Fibroblast of lung (primary cell): ENCODE measurements at places on chromosomes 7 and 10. TPM values are rescaled to one million over a fixed set of nuclear protein-coding genes. Genes with fewer than 3 reads are reported as not detected.

The ELN gene
- total RNA-seq = 2.1 and 6.4 TPM in 2 replicates

The MALSU1 gene
- total RNA-seq = 77.6 and 85.0 TPM in 2 replicates

The ACTR3C gene
- 0.50 and 2.6 TPM in 2 replicates for total RNA-seq

The NOM1 gene
- total RNA-seq = 13.9 and 14.9 TPM in 2 replicates

The PNLIP gene
- total RNA-seq = not detected in 2 replicates

The NEBL gene
- total RNA-seq = 0.33 and 1.3 TPM in 2 replicates

The FBXL13 gene
- 0.66 and 1.0 TPM in 2 replicates for total RNA-seq

The SEMA3C gene
- 203 and 310 TPM in 2 replicates for total RNA-seq

The SORBS1 gene
- total RNA-seq = 0.26 and 0.50 TPM in 2 replicates

DNA sequence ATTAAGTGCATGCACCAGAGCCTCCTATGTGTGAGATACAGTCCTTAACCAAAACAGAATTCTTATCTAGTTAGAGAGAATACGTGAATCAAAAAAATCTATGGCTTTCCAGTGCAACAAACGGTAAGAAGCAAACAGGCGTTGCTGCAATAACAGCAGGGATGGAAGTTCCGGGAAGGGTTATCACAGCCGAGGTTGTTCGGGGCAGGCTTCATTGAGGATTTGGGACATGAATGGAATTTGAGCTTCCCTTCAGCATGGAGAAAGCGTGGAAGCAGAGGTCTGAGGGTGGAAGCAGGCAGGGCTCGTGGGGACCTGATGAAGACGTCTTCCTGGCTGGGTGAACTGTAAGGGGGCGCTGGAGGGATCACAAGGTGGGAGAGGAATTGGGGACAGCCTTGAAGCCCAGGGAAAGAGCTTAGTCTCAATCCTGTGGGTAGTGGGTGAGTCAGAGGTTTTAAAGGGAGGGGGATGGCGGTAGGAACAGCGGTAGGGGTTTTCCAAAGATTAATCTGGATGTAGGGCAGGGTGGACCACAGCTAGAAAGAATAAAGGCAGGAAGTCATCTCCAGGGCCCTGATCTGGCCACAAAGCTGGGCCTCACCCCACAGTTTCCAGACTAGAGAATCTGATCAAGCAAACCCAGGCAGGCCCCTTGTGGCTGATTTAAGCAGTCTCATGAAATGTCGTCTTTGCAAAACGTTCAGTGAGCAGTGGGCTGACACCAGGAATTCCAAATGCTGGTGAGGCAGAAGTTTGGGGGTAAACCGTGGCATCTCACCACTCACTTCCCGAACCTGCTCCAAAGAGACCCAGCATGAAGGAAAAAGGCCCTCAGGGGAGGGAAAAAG is 65.1 kb downstream of the CALML3 start:
- H3K4me3 ChIP-seq = no peak overlapping the region
- peak; percentile 47 for DNase-seq
- no peaks in the 10 kb centered on the region for H3K27me3 ChIP-seq
- H3K27ac ChIP-seq = no peak overlapping the region
- H3K36me3 ChIP-seq = no peaks in the 10 kb centered on the region
- H3K4me1 ChIP-seq = no peaks in the 10 kb centered on the region

- H3K27me3 ChIP-seq = no peaks in the 10 kb centered on the region
- no peak overlapping the region for H3K27ac ChIP-seq
- no peak for DNase-seq
These were observed 46.4 kb upstream of the NXPH1 start for GRCh38 chr7:8386926-8387550.

GRCh38 chr10:79348640-79348988 is 1.3 kb downstream of the PPIF start:
- H3K4me1 ChIP-seq = peaks cover 8% of the 10 kb centered on the region
- H3K27me3 ChIP-seq = no peaks in the 10 kb centered on the region
- H3K36me3 ChIP-seq = peaks cover 33% of the 10 kb centered on the region
- no peak for DNase-seq

DNA sequence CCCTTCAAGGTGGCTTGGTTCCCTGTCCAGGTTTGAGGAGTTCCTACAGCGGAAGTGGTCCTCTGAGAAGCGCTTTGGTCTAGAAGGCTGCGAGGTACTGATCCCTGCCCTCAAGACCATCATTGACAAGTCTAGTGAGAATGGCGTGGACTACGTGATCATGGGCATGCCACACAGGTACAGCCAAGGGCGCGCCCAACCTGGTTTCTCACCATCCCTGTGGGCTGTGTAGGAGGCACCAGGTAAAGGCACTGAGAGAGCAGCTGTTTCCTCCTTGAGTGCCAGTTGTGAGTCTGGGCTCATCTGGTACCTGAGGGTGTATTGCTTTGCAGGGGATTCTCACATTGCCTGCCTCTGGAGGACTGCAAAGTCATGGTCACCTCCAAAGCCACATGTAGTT is 68.0 kb downstream of the OGDH start:
- H3K27ac ChIP-seq = no peak overlapping the region
- H3K4me3 ChIP-seq = no peak overlapping the region
- no peaks in the 10 kb centered on the region for H3K27me3 ChIP-seq
- no peak for DNase-seq
- H3K36me3 ChIP-seq = peaks cover 14% of the 10 kb centered on the region

GRCh38 chr10:69572159-69573055 is 815 bp downstream of the NEUROG3 start:
- no peaks in the 10 kb centered on the region for H3K36me3 ChIP-seq
- no peak overlapping the region for H3K27ac ChIP-seq
- H3K27me3 ChIP-seq = peaks cover 77% of the 10 kb centered on the region
- DNase-seq = peak; percentile 5
- H3K4me1 ChIP-seq = no peaks in the 10 kb centered on the region

- DNase-seq = no peak
- H3K27ac ChIP-seq = no peak overlapping the region
- H3K4me3 ChIP-seq = no peak overlapping the region
- H3K4me1 ChIP-seq = no peaks in the 10 kb centered on the region
- peaks cover 7% of the 10 kb centered on the region for H3K36me3 ChIP-seq
These were observed 18.5 kb upstream of the ERLIN1 start for GRCh38 chr10:100204370-100204769.

DNA sequence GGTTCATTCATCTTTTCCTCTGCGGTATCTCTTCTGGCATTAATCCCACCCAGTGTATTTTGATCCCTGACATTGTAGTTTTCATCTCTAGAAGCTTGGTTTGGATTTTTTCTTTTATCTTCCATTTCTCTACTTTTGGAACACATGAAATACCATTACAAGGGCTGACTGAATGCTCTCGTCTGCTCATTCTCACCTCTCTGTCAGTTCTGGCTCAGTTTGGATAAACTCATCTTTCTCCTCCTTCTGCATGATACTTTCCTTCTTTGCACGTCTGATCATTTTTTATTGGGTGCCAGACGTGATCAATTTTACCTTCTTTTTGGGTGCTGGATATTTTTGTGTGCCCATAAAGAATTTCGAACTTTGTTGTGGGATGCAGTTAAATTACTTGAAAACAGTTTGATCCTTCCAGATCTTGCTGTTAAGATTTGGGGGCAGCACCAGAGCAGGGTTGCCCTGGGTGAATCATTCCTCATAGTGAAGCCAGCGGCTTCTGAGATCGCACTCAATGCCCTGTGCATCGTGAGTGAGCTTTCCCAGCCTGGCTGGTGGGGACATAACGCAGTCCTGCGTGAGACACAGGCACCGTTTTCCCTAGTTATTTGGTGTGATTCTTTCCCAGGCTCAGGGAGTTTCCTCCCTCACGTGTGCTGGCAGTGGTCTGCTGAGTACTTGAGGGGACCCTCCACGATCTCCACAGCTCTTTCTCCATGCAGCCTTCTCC is 53.8 kb downstream of the LHPP start:
- no peaks in the 10 kb centered on the region for H3K4me1 ChIP-seq
- no peaks in the 10 kb centered on the region for H3K27me3 ChIP-seq
- H3K4me3 ChIP-seq = no peak overlapping the region
- H3K27ac ChIP-seq = no peak overlapping the region
- H3K36me3 ChIP-seq = no peaks in the 10 kb centered on the region
- DNase-seq = no peak

DNA sequence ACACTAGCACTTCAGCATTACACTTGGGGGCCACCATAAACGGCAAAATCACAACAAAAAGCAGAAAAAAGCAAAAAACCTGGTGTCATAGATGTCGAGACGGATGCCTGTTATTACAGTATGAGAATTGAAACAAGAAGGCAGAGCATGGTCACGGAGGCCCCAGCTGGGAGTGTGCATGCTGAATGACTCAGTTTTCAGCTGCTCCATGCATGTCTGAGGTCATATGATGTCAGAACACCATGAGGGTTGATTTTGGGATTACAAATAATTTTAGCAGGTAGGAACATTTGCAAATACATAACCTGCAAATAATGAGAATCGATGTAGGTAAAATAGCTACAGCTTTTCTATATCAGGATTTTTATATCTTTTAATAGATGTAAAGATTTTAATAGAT is 19.1 kb downstream of the ZMYND11 start:
- no peaks in the 10 kb centered on the region for H3K27me3 ChIP-seq
- peaks cover 4% of the 10 kb centered on the region for H3K4me1 ChIP-seq
- DNase-seq = peak; percentile 82
- H3K4me3 ChIP-seq = no peak overlapping the region
- H3K36me3 ChIP-seq = no peaks in the 10 kb centered on the region
- no peak overlapping the region for H3K27ac ChIP-seq

- peaks cover 2% of the 10 kb centered on the region for H3K4me1 ChIP-seq
- DNase-seq = no peak
- H3K27ac ChIP-seq = peak overlapping the region; percentile 27
- H3K36me3 ChIP-seq = no peaks in the 10 kb centered on the region
These were observed 655 bp downstream of the LMTK2 start for GRCh38 chr7:98107313-98107721.

- H3K4me1 ChIP-seq = no peaks in the 10 kb centered on the region
- no peak overlapping the region for H3K27ac ChIP-seq
- DNase-seq = no peak
- H3K36me3 ChIP-seq = no peaks in the 10 kb centered on the region
- no peaks in the 10 kb centered on the region for H3K27me3 ChIP-seq
These were observed 677.0 kb upstream of the POT1 start for GRCh38 chr7:125606671-125607070.

GRCh38 chr7:104980440-104980839 is 33.6 kb upstream of the KMT2E start:
- H3K36me3 ChIP-seq = no peaks in the 10 kb centered on the region
- no peak overlapping the region for H3K4me3 ChIP-seq
- peaks cover 49% of the 10 kb centered on the region for H3K4me1 ChIP-seq
- H3K27ac ChIP-seq = peak overlapping the region; percentile 75

- no peak overlapping the region for H3K4me3 ChIP-seq
- DNase-seq = peak; percentile 99
- peaks cover 5% of the 10 kb centered on the region for H3K27me3 ChIP-seq
- peak overlapping the region; percentile 66 for H3K27ac ChIP-seq
- H3K36me3 ChIP-seq = no peaks in the 10 kb centered on the region
These were observed 59.0 kb downstream of the YKT6 start for GRCh38 chr7:44259547-44260457.

DNA sequence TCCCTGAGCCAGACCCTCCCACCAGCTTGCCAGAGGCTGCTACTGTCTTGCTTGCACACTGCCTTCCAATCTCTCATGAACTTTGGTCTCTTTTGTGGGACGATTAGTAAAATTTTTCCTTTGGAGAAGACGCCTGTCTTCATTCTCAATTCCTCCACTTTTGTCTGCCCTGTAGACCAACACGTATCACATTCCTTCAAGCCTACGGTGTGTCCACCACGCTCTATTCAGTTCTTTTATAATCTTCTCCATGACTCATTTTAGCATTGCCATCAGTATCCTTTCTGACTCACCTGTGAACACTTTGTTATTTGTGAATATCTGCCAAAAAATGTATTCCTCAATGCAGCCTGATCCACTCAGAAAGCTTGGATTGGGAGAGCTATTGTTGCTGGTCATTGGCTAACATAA is 1.4 kb downstream of the GIMAP5 start:
- no peak for DNase-seq
- H3K27ac ChIP-seq = no peak overlapping the region
- H3K27me3 ChIP-seq = no peaks in the 10 kb centered on the region
- no peaks in the 10 kb centered on the region for H3K36me3 ChIP-seq
- no peaks in the 10 kb centered on the region for H3K4me1 ChIP-seq
- no peak overlapping the region for H3K4me3 ChIP-seq

DNA sequence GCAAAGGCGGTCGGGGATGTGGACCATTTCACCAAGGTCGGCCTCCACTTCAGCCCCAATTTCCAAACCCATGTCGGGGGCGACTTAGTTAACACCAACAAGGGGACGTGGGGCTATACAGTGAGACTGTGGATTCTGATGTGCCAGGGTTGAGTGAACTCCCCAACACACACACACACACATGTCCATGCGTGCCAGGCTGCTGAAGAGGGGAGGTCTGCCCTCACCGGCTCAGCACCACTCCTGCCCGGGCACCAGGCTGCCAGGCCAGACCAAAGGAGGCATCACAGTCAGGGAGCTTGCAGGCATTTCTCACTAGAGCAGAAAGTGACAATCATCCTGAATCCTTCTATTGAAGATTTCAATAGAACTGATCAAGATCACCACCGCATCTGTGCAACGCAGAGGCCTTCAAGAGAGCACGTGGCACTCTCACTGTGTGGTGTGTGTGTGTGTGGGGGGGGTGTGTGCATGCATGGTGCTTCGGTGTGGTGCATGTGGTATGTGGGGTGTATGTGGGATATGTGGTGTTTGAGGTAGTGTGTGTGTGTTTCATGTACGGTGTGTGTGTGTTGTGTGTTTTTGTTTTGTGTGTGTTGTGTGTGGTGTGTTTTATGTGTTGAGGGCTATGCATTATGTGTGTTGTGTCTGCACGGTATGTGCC is 403.5 kb upstream of the RNF32 start:
- DNase-seq = no peak
- H3K36me3 ChIP-seq = no peaks in the 10 kb centered on the region
- no peaks in the 10 kb centered on the region for H3K27me3 ChIP-seq
- no peaks in the 10 kb centered on the region for H3K4me1 ChIP-seq
- no peak overlapping the region for H3K27ac ChIP-seq

GRCh38 chr10:86348321-86349210 is 18.0 kb downstream of the GRID1 start:
- H3K4me3 ChIP-seq = no peak overlapping the region
- no peaks in the 10 kb centered on the region for H3K27me3 ChIP-seq
- no peaks in the 10 kb centered on the region for H3K36me3 ChIP-seq
- H3K4me1 ChIP-seq = no peaks in the 10 kb centered on the region

- no peaks in the 10 kb centered on the region for H3K36me3 ChIP-seq
- H3K27ac ChIP-seq = no peak overlapping the region
- DNase-seq = no peak
These were observed 292.9 kb downstream of the LHFPL3 start for GRCh38 chr7:104621321-104621720.

DNA sequence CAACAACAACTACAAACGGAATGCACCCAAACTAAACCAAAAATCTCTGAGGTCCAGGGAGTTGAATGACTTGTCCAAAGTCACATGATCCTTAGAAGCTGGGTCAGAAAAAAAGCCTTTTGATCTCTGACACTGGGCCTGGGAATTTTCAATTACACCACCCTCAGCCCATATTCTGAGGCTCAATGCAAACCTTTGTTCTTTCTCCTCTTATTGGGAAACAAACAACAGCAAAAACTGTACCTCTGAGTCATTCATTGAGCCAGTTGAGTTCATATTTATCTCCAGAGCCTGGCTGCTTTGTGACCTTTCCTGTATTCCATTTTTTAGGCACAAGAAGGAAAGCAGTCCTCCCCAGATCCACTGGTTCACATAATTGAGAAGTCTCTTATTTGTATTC is 51.2 kb upstream of the SORCS1 start:
- no peaks in the 10 kb centered on the region for H3K27me3 ChIP-seq
- no peak for DNase-seq
- no peaks in the 10 kb centered on the region for H3K4me1 ChIP-seq
- H3K36me3 ChIP-seq = no peaks in the 10 kb centered on the region
- H3K4me3 ChIP-seq = no peak overlapping the region

GRCh38 chr10:125121003-125121402 is 39.4 kb downstream of the CTBP2 start:
- H3K27me3 ChIP-seq = no peaks in the 10 kb centered on the region
- peaks cover 4% of the 10 kb centered on the region for H3K36me3 ChIP-seq
- DNase-seq = no peak
- peak overlapping the region; percentile 31 for H3K27ac ChIP-seq
